Activated naive CD4-positive, alpha-beta T cell (primary cell): ENCODE measurements at places on chromosomes 1 and 21.

DNA sequence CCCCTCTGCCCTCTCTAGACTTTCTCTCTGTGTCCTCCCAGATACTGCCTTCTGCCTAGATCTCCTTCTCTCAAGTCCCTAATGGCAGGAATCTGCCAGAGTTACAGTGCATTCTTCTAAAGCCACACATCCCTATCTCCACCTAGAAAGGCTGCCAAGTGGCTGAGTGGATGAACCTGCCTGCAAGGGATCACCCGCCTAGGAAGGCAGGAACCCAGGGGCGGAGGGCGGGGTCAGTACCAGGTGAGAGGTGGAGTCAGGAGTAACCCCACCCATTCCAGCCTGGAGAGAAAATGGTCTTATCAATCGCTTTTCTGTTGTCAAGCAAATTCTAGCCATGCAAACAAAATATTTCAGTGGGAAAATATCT is 60.8 kb downstream of the BCAR3 start:
- DNase-seq: no peak

DNA sequence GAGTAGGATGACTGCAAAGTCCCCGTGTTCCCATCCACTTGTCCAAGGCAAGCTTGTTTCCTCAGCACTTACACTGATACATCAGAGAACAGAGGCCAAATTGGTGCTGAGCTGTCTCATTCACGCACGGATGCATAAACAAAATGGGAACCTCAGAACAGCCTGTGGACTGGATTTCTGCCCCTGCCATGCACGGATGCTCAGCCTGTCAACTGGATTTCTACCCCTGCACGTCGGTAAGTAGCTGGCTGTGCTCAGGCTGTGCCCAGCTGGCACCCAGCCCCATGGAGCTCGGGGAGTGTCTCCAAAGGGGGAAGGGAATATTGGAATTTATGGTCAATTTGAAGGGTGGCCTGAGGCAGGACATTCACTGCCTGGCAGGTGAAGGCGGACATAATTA is 40.8 kb upstream of the TMPRSS2 start:
- DNase-seq: no peak

GRCh38 chr1:93704052-93704451 is 22.4 kb upstream of the BCAR3 start:
- DNase-seq: no peak

- DNase-seq: no peak
Observed at GRCh38 chr1:93471911-93472310, 24.0 kb downstream of the FNBP1L start.

DNA sequence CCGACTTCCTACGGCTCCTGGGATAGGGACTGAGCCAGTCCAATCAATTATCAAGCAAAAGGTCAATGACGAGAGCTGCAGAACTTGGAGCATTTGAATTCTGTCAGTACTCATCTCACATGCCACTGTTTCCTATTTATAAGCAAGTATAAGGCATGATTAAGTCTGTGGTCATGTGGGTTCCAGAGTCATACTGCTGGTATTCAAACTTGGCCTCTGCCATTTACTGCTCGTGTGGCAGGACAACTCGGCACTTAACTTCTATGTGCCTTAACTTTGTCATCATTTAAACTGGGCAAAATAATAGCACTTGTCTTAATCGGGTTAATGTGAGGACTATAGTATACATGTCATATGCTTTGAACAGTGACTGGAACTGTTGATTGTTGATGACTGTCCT is 44.9 kb upstream of the TNFSF18 start:
- DNase-seq: no peak

- DNase-seq: no peak
Observed at GRCh38 chr1:77438236-77438913, 156.6 kb downstream of the AK5 start.

- no peak for DNase-seq
Observed at GRCh38 chr21:41877901-41878830, 978 bp downstream of the PRDM15 start.

DNA sequence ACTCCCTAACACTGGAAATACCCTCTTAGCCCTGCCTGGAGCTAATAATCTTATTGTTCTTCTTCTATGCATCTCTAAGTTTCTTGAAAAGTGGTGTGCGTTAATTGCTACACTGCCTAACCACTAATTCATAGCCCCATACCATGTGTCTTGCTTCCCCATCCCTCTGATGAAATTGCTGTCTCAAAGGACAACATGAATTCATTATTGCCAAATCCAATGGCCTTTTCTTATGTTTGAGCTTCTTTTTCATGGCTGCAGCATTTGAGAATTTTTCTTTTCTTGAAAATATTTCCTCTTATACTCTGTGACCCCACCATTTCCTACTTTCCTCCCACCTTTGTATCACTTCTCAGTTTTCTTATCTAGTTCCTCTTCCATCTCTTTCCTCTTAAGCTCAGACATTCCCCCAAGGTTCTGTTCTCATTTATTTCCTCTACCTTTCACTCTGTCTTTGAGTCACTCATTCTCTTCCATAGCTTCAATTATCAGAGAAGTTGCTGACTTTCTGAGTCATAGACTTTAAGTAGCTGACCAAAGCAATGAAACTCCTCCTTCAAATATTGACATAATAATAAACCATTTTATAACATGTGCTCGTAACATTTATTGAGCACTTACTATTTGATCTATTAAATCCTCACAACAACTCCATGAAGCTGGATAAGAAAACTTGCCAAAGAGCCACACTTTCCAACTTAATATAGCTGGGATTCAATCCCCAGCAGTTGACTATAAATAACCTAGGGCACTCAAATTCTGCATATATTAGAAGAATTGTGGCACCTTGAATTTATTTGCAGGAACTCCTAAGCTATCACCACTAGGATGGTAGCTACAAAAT is 35.5 kb upstream of the ATP6V1G3 start:
- DNase-seq: no peak
